SW480 (cell line): ENCODE measurements at places on chromosomes 4 and X.

DNA sequence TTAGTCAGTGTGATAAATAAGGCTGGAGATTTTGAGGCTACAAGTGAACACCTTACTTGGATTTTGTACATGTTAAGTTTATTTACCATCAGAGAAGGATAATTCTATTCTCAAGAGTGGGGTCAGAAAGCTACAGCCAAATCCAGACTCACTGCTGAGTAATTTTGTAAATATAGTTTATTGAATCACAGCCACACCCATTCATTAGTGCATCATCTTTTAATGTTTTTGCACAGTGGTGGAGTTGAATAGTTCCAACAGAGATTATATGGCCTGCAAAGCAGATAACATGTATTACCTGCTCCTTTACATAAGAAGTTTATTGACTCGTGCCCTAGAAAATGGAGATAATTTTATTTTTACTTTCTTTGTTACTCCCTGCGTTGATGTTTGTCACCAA lies 60.4 kb downstream of the PCDH18 start:
- no peak for DNase-seq

DNA sequence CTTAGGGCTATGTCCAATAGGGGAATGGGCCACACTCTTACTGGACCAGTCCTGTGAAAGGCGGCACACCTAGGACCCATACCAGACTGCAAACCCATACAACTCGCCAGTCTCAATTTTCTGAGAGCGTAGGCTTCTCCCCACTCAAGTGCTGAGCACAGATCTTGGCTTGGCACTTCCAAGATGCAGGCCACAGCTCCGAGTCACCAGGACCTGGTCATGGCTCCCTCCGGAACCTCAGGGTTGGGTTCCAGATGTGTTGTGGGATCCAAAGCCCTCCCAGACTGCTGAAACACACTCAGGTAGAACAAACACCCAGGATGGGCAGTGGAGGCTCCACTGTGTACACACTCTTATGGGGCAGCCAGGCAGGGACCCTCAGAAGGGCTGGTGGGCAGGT lies 103.3 kb downstream of the TMEM144 start:
- DNase-seq: no peak

GRCh38 chr4:108109997-108110416 lies 58.7 kb downstream of the LEF1 start:
- DNase-seq: no peak

DNA sequence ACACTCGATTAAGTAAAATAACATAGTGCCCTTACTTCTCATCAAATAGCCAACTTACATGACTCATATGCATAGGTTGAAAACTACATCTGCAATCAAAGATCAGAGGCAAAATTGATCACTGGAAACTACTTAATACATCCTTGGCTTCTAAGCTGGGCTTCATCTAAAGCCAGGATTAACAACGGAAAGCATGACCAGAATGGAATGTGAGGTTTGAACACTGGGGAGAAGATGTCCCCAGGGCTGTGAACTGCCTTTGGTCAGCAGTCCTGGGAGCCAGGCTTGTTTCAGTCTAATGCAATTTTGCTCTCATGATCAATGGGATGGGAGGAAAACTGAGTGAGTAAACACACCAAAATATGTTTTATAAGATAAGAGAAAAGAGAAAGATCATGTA lies 192.5 kb upstream of the TTC29 start:
- no peak for DNase-seq

GRCh38 chr4:95000076-95000648 lies 242.4 kb downstream of the BMPR1B start:
- DNase-seq: no peak

DNA sequence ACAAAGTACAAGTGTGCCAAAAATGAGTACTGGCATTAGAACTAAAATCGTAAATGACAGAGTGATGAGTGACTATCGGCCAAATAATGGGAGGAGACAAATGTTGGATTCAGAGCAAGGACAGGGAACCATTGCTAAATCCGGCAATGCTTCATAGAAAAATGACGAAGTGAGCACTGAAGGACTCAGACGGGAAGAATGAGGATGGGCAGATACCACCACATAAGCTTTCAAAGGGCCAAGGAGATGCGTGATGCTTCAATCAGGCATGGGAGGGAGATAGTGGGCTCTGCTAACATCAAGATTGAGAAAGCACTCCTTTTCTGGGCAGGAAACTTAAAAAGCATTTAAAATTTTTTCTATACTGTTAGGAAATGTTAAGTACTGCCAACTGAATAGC lies 21.6 kb downstream of the RBBP7 start:
- no peak for DNase-seq

DNA sequence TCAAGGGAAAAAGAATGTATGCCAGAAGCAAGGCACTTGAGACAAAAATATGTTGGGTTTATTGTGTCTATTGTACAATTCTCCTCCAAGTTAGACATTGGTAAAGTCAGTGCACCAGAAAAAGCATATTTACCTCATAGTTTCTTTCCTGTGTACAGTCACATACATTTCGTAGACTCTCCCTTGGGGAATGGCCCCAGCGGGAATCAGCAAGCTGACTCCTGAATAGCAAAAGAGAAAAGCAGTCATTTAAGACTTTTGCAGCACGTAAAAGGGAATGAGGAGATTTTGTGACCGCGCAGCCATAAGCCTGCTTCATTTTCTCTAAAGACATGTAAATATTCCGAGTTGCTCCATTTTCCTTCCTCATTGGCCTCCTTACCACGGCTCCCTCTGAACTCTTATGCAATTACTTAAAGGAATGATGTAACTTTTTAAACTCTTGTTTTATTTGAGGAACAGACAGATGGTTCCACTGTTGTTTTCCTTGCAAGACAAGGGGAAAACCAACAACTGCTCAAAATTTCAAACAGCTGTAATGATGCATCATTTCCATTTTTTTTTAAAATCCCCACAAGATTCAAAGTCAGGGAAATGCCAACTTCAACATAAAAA lies 332.7 kb downstream of the UNC5C start:
- DNase-seq: no peak

GRCh38 chr4:15232366-15233263 lies 195.2 kb upstream of the C1QTNF7 start:
- DNase-seq: peak; percentile 25

- DNase-seq: no peak
Measured at GRCh38 chr4:126976850-126977632, 655.7 kb upstream of the INTU start.

DNA sequence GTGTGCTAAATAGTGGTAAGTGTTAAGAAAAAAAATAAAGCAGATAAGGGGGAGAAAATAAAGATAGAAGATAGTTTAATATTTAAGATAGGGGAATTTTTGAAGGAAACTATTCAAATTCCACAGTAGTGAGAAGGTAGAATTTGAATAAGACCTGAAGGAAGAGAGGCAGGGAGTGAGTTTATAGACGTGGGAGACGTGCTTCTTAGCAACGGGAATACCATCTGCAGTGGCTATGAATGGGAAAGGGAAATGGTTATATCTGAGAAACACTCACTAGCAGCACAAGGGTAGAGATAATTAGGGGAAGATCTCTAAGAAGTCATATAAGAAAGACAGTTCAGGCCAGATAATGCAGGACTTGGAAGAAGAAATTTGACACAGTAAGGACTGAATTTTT lies 854.5 kb upstream of the EPHA5 start:
- DNase-seq: no peak

- no peak for DNase-seq
Measured at GRCh38 chr4:174377613-174378012, 93.9 kb downstream of the CEP44 start.

DNA sequence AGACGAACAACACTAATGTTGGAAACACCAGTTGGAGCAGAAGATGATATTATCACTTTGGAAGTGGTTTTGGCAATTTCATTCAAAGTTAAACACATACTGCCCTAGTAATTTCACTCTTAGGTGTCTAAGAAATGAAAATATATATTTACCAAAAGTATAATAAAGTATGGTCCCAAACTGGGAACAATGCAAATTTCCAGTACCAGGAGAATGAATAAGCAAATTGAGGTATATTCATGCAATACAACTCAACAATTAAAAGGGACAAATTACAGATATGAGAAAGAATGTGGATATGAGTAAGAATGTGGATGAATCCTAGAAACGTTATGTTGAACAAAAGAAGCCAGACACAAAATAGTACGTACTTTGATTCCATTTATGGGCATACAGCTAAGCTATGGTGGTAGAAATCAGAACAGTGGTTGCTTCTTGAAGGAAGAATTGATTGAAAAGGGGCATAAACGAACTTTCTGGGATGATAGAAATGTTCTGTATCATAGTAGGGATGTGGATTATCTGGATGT lies 10.0 kb downstream of the ELMOD2 start:
- no peak for DNase-seq

DNA sequence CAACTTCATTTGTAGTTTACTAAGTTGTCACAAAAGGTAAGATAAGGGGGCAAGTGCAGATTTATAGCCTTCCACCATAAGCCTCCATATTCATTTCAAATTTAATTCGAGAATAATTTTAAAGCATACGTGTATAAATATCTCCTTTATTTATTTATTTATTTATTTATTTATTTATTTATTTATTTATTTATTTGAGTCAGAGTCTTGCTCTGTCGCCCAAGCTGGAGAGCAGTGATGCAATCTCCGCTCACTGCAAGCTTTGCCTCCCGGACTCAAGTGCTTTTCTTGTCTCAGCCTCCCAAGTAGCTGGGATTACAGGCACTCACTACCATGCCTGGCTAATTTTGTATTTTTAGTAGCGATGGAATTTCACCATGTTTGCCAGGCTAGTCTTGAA lies 523.4 kb downstream of the FAT4 start:
- no peak for DNase-seq

DNA sequence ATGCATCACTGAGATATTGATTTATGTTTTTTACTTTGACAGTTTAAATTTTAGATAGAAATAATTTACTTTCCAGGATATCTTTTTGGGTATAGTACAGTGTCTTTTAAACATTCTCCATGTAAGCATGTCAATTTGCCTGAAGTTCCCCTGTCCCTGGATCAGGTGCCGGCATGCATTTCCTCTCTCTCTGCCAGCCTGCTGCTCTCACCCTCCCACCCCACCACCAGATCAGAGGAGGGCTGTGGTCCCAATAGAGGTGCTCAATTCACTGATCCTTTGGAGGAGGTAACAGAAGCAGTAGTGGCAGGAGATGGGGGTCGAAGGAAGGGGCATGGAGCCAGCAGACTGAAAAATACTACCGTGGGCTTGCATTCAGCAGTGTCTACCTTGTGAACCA lies 28.3 kb upstream of the DSPP start:
- no peak for DNase-seq

- DNase-seq: no peak
Measured at GRCh38 chr4:36280555-36280954, 861 bp upstream of the DTHD1 start.

DNA sequence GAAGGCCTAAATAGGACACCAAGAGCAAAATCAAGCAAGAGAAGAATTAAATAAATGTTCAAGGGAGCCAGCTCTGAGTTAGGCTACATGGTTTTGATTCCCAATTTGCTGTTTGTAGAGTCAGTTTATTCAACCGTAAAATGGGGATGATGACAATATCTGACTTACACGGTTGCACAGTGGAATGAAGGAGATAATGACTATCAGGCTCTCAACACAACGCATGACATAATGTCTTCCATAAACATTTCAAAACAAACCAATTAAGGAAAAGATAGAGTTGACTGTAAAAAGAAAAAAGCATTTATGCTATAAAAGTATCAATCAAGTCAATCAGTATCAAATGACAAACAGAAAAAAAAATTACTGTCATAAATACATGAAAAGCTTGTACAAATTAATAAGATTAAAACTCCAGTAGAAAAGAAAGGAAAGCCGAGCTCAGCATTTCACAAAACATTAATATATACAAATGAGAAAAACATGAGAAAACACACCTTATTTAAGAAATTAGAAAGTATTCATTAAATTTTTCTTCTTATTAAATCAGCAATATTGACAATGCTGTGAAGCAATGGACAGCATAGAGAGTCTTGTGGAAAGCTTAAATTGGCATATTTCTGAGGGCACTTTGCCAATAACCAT lies 179.0 kb downstream of the SCFD2 start:
- DNase-seq: no peak

DNA sequence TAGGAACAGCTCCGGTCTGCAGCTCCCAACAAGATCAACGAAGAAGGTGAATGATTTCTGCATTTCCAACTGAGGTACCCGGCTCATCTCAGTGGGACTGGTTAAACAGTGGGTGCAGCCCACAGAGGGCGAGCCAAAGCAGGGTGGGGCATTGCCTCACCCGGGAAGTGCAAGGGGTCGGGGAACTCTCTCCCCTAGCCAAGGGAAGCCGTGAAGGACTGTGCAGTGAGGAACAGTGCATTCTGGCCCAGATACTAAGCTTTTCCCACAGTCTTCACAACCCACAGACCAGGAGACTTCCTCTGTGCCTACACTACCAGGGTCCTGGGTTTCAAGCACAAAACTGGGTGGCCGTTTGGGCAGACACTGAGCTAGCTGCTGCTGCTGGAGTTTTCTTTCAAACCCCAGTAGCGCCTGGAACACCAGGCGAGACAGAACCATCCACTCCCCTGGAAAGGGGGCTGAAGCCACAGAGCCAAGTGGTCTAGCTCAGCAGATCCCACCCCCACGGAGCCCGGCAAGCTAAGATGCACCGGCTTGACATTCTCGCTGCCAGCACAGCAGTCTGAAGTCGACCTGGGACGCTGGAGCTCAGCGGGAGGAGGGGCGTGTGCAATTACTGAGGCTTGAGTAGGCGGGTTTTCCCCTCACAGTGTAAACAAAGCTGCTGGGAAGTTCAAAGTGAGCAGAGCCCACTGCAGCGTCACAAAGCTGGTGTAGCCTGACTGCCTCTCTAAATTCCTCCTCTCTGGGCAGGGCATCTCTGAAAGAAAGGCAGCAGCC lies 84.6 kb downstream of the THOC2 start:
- peak; percentile 80 for DNase-seq

DNA sequence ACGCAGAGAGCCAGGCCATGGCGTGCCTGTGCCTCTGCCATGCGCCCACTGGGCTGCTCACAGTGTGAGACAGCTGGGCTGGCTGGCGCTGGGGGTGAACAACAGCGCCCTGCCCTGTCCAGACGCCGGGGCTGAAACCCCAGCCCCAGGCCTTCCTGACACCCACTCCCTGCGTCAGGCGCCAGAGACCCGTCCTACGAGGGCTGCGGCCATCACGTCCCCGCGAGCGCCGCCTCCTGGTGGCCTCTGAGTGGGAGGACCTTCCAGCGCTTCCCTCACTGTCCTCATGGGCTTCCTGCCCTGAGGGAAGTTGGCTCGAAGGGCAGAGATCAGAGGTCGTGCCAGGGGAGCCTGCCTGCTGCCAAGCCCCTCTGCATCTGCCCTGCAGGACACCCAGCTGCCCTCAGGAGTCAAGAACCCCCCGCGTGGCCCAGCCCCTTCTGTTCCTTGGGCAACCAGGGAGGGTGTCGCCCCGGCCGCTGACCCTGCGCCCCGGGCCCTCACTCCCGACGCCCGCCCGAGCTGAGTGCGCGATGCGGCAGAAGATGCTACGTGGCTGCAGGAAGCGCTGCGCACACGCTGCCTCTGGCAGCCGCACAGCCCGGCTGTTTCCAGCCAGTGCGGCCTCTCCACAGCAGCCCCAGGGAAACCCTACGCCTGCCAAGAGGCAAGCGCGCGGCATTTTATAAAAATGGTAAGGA lies 16.2 kb downstream of the NELFA start:
- DNase-seq: no peak

GRCh38 chrX:24876530-24877287 lies 139.1 kb downstream of the ARX start:
- no peak for DNase-seq

GRCh38 chrX:1465286-1466231 lies 12.8 kb upstream of the ASMTL start:
- DNase-seq: no peak

GRCh38 chrX:3177851-3178250 lies 136.6 kb downstream of the ARSF start:
- no peak for DNase-seq

GRCh38 chr4:155878611-155879010 lies 12.5 kb upstream of the ASIC5 start:
- no peak for DNase-seq
